Spinal cord (tissue), 10 donors: ENCODE measurements at places on chromosomes 1 and 21. TPM values are rescaled to one million over a fixed set of nuclear protein-coding genes. Genes with fewer than 3 reads are reported as not detected.

KRTAP21-2 gene
- not detected for polyA plus RNA-seq

VWA5B1 gene
- polyA plus RNA-seq: 6.1 TPM

PIAS3 gene
- polyA plus RNA-seq: 49.6 TPM

NTNG1 gene
- 24.5 TPM for polyA plus RNA-seq

OSCP1 gene
- 23.8 TPM for polyA plus RNA-seq

CCDC190 gene
- polyA plus RNA-seq: not detected

FAM72B gene
- 4.9 TPM for polyA plus RNA-seq

EFNA3 gene
- 50.6 TPM for polyA plus RNA-seq

TAGLN2 gene
- polyA plus RNA-seq: 101 TPM

OXCT2 gene
- 2.3 TPM for polyA plus RNA-seq

SPRR1B gene
- not detected for polyA plus RNA-seq

UTS2 gene
- polyA plus RNA-seq: 21.2 TPM

TTC3 gene
- polyA plus RNA-seq: 300 TPM

GBP2 gene
- polyA plus RNA-seq: 0.57 TPM

KCNQ4 gene
- 7.5 TPM for polyA plus RNA-seq

NES gene
- polyA plus RNA-seq: 111 TPM

BTBD19 gene
- 10.5 TPM for polyA plus RNA-seq

UBASH3A gene
- not detected for polyA plus RNA-seq

DNM3 gene
- polyA plus RNA-seq: 58.5 TPM

MPL gene
- polyA plus RNA-seq: 0.51 TPM

MAN1C1 gene
- polyA plus RNA-seq: 52.4 TPM

OBSCN gene
- 27.0 TPM for polyA plus RNA-seq

IL19 gene
- polyA plus RNA-seq: not detected

S1PR1 gene
- 75.7 TPM for polyA plus RNA-seq

COL6A2 gene
- polyA plus RNA-seq: 88.8 TPM

CD160 gene
- polyA plus RNA-seq: 3.9 TPM

TTC39A gene
- 15.1 TPM for polyA plus RNA-seq

HSF2BP gene
- polyA plus RNA-seq: 1.3 TPM

ATP1A4 gene
- polyA plus RNA-seq: 2.6 TPM

JAM2 gene
- 98.3 TPM for polyA plus RNA-seq

SPRR2D gene
- not detected for polyA plus RNA-seq

CLCNKB gene
- polyA plus RNA-seq: 1.1 TPM

PLPP3 gene
- 253 TPM for polyA plus RNA-seq
